Activated CD4-positive, alpha-beta memory T cell treated with anti-CD3 and anti-CD28 coated beads for 36 hours (primary cell): ENCODE measurements at places on chromosomes 11 and 22. TPM values are rescaled to one million over a fixed set of nuclear protein-coding genes. Genes with fewer than 3 reads are reported as not detected.

GRCh38 chr11:115222863-115223530, 281.2 kb downstream of the CADM1 start:
- no peak for DNase-seq

DNA sequence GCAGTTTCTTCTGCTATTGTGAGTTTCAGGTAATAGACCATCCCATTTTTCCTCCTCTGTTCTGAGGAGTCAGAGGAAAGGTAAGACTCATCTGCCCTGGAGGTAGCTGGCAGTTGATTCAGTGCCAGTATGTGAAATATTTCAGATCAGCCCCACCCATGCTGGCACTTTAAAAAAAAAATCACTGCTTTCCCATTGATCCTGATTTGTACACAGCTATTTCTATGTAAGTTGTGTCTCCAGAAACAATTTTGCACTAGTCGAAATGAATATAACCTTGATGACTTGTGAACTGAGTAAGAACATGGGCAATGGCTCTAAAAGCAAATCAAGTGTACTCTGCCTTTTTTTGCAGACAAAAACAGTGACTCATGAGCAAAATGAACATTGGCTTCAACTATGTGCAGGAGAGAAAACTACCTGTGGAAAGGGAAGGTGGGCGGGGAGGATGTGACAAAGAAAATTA, 82.0 kb upstream of the OR5AK2 start:
- no peak for DNase-seq

DNA sequence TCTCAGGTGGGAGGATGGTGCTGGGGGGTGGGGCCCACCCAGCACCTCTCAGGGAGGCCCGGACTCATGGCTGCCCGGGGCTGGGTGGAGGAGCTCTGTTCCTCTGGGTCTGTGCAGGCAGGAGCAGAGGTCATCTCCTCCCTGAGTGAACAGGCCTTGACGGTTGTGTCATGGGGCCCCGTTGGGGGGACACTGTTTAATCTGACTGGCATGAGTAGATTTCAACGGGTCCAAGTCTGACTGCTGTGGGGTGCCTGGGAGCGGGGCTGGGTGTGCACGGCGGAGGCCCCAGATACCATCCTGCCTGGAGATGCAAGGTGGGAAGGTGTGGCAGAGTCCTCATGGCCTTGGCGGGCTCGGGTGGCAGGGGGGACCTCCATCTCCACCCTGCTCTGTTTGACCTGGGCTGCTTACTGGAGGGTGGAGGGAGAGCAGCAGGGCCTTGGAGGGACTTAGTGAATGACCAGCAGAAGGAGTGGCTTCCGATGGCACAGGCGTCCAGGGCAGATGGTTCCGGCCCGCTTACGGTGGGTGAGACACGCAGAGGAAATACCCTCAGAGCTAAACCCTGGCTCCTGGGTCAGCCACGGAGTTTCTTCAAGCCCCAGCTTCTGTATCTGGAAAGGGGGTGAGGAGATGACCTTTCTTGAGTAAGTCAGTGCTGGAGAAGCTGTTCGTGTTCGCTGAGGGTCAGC, 48.7 kb downstream of the SMIM38 start:
- no peak for DNase-seq

- DNase-seq = peak; percentile 90
These were observed at the start of gene OSM for GRCh38 chr22:30266445-30267381. Gene OSM (minus strand): TSS chr22:30266851. CDS start chr22:30266799, 52 bp downstream.

DNA sequence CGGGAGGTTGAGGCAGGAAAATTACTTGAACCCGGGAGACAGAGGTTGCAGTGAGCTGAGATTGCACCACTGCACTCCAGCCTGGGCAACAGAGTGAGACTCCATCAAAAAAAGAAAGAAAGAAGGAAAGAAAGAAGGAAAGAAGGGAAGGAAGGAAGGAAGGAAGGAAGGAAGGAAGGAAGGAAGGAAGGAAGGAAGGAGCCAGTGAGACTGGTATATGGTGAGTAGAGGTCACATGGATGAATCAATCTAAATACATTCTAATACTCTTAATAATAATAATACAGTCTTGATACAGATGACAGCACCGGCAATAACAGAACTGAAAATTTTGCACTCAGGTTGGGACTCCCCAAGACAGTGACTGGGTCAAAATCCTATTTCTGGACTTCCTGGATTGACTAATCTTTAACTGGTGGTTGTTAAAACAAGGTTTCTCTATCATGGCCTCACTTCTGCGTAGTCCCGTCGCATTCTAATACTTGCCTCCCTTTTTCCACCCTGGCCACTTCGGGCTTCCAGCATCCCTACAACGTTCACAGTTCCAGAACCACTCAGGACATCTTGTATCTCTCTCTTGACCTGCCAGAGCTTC, 53.5 kb upstream of the EIF3M start:
- no peak for DNase-seq

- DNase-seq = peak; percentile 7
These were observed 31.2 kb downstream of the OTOG start for GRCh38 chr11:17578296-17578695.

DNA sequence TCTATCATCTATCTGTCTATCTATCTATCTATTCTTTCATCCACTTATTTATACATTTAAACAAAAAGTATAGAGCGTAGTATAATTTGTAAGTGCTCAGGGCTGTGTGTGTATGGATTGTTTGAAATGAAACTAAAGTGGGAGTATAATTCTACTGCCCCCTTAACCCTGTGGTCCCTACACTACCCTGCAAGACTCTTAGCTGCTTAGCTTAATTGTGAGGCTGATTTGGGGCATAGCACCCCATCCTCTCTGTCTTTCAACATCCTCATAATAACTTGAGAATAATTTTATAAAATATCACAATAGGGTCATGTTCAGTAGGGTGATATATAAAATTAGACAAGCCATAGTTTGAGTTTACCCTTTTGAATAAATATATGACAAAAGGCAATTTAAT, 11.6 kb downstream of the OR51B4 start:
- DNase-seq = no peak

- DNase-seq = no peak
These were observed 229.5 kb upstream of the MPPED2 start for GRCh38 chr11:30815619-30816018.

GRCh38 chr11:15127341-15127740, 12.6 kb downstream of the INSC start:
- no peak for DNase-seq

GRCh38 chr11:92297567-92298553, 73.2 kb downstream of the FAT3 start:
- no peak for DNase-seq

- no peak for DNase-seq
These were observed 12.2 kb upstream of the VPS37C start for GRCh38 chr11:61173456-61173855.

DNA sequence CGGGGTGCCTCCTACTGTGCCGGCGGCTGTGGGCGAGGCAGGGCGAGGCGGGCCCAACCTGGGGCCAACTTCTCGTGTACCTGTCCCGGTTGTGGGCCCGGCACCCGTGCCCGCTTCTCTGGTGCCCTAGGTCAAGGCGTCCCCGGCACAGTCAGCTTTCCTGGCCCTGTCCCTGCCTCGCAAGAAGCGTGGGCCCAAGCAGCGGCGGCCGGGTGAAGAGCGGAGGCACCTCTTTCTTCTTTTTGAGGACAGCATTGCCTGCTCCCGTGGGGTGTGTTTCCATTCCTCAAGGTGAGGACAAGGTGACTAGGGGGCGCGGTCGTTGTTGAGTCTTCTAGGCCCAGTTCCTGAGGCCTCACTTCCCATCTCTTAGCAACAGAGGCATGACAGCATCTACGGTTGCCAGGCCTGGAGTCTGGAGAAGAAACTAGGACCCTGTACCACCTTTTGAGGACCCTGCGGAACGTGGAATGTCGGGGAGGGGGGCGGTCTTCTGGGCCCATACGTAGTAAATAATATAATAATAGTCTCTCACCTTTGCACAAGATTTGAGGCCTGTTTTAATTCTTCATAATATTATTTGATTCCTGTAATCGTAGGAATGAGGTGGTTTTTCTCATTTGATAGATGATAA, 418 bp downstream of the ACO2 start:
- no peak for DNase-seq

DNA sequence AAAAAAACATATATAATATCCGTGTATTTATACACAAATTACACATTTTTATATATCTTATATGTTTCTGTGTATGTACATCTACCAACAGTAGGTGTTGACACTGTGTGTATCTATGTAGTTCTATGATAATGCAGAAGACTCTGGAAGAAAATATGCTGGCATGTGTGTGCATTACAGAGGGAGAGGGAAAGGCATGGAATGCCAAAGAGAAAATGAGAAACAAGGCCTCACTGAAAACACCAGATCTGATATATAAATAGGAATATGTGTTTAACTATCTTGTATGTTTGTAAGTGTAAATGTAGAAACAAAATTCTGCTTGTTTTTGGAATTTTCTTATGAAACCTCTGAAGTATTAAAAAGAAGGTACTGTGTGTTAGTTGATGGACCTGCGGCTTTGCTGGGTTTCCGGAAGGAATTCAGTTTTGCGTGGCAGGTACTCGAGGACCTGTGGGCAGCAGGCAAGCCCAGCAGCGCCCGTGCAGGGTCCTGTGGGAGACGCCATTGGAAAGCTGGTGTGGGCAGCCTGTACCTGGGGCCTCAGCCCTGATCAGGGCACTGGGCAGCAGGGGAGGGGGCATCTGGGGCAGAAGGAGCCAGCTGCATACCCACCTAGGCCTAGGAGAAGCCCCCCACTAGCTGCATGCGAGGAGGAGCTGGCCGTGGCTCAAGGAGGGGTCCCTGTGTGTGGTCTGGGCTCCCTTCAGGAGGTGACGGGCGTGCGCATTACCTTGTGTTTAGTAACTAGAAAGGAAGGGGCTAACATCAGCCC, 7.6 kb upstream of the TRMU start:
- no peak for DNase-seq

- no peak for DNase-seq
These were observed 12.5 kb upstream of the PELI3 start for GRCh38 chr11:66454247-66454646.

GRCh38 chr22:35580351-35581022, 36.6 kb downstream of the MB start:
- DNase-seq = no peak

- DNase-seq = no peak
These were observed 1.4 kb upstream of the RGL4 start for GRCh38 chr22:23689414-23689813.

DNA sequence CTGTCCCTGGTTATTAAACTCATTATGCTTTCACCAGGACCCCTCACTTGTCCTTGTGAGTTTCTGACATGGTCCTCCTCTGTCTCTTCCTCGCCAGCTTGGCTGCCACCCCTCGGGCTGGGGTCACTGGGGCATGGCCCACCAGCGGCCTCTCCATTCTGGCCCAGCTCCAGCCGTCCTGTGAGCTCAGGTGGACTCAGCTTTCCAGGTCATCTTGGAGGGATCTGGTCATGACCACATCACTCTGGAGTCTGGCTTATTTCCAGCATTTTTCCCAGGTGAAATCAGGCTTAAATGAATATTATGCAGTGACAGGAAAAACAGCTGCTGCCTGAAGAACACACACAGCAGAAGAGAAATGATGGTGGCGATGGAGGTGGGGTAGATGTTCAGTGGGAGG, 224.5 kb downstream of the ADAMTS15 start:
- DNase-seq = no peak

DNA sequence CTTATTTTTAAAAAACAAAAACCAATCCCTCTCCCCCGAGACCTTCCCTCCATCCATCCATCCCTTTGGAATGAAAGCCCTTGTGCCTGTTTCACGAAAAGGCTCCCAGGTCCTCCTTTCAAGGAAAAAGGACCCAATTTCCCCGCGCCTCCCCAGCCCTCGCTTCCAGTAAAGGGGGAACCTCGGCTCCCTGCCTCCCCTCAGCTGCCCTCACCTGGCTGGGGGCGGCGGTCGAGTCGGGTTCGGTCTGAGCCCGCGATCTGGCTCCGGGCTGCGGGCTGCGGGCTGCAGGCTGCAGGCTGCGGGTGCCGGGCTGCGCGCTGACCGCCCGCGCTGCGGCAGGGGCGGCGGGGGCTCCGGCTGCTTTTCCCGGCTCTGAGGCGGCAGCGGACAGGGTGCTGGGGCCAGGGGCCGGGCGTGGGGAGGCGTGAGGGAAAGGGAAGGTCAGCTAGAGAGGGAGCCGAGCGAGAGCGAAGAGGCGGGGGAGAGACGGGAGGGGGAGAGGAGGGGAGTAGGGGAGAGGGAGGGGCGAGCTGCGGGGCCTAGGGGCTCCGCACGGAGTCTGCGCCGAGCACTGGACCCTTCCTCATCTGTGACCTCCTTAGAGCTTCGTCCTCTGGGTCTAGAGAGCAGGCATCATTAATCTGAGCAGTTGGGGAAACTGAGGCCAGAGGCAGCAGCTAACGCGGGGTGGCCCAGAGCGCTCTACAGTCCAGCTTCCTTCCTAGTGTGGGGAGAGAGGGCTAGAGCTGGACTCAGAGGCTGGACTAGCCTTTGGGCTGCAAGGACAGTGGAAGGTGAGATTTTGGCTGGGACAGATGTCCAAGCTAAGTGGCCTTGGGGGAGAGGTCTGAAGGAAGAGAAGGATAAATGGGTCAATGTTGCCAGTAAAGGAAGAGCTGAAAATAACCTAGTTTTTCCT, at the start of gene C1QTNF4:
C1QTNF4 (minus strand) TSS at position 478 of the 922 bp plus-strand sequence. CDS start 3,601 bp downstream, outside the sequence.
- DNase-seq = no peak

GRCh38 chr11:91998481-91998880, 226.1 kb upstream of the FAT3 start:
- no peak for DNase-seq

PRAME gene
- not detected for total RNA-seq

NFAM1 gene
- 0.15 TPM for total RNA-seq

KBTBD4 gene
- 18.8 TPM for total RNA-seq

FIBIN gene
- total RNA-seq = not detected

SLC22A6 gene
- total RNA-seq = not detected

NXPE4 gene
- not detected for total RNA-seq

TESMIN gene
- 7.3 TPM for total RNA-seq

TTLL12 gene
- 64.4 TPM for total RNA-seq

CASP5 gene
- total RNA-seq = not detected
